ENCODE measurements at places on chromosomes 7 and 10.

DNA sequence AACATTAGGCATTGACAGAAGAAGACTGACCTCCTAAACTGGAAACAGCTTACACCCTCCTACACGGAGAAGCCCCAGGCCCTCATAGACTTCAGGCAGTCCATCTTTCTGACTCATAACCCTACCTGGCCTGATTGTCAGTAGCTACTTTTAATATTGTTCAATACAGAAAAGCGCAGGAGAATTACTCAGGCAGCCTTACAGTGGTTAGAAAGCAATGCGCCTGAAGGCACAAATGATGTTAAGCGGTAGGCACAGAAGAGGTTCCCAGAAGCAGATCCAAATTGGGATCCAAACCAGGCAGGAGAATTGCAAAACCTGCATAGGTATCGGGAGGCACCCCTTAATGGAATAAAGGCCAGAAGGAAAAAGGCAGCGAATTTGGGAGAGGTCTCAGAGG, 5.4 kb upstream of the CYREN start:
- DNase-seq, result no peak

DNA sequence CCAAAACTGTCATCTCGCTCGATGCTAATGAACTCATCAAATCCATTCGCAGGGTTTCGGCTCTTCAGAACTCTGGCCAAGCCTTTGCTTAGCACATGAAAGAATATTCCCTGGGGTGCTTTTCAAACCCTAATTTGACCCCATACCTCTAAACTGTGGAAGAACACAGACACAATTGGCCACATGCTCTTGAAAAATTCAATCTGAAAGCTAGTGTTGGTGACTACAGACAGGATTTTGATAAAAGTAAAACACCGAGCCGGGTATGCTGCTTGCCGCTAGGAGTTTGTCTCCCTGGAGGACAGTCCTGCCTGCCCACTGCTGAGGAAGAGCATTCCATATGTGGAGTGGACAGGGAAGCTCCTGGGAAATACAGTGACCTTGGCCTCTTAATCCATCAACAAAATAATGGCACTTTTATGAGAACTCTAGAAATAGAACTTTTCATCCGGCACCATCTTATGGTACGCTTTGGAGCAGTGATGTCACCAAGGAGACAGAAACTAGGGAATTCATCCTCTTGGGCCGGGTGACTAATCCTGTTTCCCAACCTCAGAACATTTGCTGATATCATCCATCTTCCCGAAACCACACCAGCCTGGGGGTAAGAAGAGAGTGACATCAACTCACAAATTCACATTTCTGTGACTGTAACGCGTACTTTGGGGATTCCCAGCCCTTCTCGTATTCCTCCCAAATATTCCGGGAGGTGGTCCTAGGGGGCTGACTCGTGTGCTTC, 34.2 kb downstream of the MTURN start:
- no peak for DNase-seq

DNA sequence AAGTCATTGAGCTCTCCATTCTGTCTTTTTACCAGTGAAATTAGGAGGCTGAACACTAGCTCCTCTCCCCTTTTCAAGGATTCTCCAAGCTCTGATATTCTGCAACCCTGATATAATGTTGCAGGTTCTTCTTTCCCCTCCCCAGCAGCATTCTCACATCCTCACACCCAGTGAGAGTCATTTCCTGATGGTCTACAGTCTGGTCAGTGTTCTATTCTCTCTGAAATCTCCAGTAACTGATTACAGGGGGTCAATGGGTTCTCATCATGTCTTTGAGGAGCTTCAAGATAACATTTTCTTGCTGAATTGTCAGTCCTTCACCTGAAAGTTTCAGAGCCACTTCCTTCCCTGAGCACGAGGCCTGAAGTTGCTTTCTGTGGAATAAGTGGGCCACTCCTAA, 299.4 kb downstream of the PTEN start:
- DNase-seq, result no peak

DNA sequence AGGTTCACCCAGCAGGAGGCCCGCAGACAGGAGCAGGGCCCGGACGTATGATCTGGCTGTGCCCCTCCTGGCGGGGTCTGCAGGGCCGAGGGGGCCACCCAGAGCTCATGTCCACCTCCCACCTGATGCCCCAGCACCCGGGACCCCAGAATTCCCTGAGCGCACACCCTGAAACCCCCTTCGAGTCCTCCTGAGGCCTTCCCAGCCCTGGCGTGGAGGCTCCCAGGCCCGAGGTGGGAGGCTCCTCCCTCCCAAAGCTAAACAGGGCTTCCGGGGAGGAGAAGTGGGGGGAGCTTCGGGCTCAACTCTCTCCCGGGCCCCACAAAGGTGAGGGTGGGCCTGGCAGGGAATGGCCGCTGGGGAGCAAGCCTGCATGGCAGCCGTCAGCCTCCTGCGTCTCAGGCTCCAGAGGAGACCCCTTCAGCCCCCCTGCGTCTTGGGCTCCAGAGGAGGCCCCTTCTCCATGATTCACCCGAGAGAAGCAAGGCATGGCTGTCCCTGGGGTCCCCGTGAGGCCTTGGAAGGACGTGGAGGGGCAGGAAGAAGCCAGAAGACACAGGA, 30.2 kb downstream of the MICALL2 start:
- DNase-seq, result no peak

DNA sequence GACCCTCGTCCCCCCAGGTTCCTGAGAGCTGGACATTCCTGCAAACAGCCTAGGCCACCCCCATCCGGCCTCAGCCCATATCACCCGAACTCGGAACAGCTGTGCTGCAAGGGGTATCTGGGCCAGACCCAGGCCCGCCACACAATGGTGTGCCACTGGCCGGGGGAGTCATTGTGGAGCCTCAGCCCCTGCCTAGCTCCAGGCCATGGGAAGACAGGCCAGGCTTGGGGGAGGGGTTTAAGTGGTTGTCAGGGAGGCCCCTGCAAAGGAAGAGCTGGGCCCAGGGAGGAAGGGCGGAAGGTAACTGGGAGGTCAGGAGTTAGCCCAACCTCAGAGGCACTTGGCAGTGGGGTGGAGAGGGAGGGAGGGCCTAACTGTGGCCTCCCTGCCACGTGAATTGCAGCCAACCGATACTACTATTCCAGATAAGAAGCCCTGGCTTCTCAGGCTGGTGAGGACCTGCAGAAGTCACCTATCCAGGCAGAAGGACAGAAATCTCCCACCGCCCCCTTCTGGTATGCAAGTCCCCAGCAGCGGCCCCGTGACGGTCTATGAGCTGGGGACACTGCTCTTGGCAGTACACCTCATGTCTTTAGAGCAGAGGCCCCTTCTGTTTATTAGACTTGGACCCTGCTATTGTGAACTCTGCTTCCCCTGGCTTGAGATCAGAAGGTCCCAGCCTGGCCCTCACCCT, 26.8 kb downstream of the VSIR start:
- DNase-seq, result peak; percentile 30

All from WERI-Rb-1 (cell line).